ENCODE measurements at places on chromosomes 11 and 22.

DNA sequence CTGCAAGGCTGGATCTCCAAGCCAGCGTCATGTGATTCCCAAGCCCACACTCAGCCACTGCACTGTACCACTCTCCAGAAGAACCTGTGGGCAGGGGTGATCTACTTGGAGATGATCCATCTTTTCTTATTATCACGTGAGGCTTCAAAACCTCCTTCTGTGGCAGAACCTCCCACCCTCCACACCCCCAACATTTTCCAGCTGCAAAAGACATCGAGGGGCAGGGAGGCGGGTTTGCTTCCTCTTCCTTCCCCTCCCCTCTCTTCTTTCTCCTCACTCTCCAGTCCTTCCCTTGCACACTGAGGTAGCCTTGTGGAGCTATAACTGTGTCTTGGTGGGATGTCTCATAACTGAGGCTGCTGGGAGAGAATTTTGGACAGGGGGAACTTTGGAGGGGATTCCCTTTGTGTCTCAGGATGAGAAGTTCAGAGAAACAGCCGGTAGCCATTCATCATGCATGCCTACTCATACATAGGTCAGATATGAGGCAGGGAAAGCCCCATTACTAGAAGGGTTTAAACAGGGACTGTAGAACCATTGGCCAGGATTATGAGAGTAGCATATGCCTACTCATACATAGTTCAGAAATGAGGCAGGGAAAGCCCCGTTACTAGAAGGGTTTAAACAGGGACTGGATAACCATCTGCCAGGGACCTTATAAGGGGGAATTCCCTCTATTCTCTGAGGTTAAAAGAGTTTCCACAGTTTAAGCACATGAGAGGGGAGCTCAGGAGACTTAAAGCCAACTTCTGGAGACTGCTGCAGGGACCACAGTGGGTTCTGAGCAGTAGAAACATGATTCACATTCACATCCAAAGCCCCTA lies 420.7 kb upstream of the CADM1 start:
- no peak for DNase-seq

GRCh38 chr11:67364169-67364568 lies 9.2 kb downstream of the CLCF1 start:
- DNase-seq: no peak

DNA sequence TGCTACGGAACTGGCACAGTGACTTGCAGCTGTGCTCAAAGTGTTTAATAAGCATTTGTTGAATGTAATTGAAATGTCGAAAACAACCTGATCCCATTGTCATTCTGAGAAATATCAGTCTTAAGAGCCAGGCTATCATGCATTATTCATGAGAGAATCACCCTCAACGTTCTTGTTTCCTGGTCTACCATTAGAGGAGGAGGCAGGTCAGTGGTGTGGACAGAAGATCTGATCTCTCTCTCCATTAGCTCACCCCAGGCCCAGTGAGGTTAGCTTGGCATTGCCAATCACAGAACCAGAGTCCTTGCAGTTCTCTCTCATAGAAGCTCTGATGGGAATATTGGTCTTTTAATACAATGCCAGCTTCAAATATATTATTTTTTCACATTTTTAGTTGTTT lies 121.1 kb upstream of the SPON1 start:
- no peak for DNase-seq

DNA sequence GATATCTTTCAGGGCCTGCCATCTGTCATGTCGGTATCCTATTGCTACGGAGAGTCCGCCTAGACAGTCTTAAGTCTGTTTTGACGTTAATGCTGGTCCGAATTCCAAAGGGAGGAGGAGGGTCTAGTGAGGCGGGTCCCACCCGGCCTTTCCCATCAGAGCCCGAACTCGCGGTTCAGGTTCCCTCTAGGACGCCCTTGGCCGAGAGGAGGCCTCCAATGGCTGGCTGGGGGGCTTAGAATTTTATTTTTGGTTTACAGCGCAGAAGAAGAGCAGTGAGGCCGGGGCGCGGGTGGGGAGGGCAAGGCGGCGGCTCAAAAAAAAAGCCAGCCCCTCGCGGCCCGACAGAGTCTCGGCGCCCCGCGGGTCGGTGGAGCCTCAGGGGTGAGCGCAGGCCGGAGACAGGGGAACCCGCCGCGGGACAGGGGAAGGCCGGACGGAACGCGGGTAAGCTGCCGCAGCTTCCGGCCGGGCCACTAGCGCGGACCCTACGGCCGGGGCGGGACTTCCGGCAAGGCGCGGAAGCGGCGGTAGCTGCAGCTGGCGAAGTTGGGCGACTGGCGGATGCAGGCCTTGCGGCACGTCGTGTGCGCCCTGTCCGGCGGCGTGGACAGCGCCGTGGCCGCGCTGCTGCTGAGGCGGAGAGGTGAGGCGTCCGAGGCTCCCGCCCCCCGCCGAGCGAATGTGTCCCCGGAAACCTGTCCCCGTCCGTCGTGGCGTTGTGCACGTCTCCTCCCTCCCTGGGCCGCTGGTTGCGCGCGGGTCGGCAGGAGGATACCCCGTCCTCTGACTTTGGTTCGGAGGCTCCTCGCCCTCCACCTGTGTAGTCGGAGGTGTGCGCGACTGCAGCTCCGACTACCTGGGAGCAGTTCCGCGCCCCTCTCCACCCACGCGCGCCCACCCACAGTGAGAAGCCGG lies at the start of gene TRMU:
Gene TRMU (plus strand): TSS at position 514 of the 918 bp plus-strand sequence. CDS start 51 bp downstream, at position 565.
- DNase-seq: peak; percentile 89

- peak; percentile 18 for DNase-seq
Measured at GRCh38 chr11:119676461-119677020, 52.5 kb downstream of the NECTIN1 start.

DNA sequence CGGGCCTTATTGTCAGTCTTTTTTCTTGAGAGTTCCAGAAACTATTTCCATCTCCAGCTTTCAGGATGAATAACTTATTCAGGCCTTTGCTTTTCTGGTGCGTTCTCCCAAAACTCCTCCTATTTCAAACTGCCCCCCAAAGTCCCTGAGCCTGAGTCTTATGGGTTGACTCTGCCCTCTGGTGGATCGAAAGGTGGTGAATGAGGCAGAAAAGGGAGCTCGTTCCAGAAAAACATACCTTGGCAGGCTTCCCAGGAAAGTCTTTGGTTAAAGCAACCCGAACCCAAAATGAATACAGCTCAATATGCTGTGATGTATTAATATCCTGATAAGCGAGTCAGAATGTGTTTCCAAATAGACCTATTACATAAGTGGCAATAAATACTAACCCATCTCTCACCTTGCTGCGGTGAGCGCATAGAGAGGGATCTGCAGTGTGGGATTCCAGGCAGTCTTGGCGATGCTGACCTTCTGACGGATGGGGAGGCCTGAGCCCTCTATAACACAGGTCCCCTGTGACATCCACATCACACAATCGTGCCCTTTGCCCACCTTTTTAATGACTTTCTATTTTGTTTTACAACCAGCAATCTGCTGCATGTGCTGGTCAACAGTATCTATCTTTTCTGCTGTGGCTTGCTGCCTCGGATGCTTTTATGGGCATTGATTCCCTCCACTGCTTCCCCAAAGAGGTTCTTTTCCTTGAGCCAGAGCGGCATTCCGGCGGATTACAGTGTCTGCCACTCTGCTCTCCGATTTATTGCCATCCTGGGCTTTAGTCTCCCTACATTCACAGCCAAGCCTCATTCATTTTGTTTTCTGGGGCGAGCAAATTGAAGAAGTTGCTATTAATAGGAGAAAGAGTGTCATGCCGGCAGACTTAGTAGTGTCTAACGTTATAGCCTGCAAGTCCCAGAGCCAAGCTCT lies 756.8 kb downstream of the NTM start:
- peak; percentile 90 for DNase-seq

- peak; percentile 40 for DNase-seq
Measured at GRCh38 chr11:125272092-125272491, 107.5 kb downstream of the PKNOX2 start.

DNA sequence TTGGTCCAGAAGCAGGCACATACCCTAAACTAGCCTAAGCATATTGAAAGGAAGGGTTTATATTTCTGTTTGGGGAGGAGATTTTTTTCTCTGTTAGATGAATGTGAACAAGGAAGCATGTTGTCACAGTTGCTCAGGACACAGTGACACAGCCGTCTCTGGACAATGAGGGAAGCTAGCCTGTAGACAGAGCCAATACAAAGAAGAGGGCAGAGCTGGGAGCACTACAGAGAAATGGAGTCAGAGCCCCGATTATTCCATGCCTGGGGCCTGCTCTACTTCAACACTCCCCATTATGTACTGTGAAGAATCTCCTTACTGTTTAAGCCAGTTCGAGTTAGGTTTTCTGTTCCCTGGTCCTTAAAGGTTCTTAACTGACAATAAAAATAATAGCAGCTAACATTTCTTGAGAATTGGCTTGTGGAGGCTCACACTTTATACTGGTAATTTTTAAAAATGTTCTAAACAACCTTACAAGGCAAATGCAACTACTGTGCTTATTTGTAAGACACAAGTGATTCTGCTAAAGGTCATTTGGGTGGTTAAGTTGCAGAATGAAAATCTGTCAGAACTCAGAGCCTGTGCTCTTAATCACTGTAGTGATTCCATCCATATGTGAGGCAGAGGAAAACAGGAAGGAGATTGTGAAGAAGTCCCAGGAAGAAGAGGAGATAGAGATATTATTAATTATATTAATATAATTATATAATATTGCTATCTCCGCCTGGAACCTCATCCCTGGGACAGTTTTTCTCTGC lies 58.8 kb upstream of the RRAS2 start:
- peak; percentile 84 for DNase-seq

DNA sequence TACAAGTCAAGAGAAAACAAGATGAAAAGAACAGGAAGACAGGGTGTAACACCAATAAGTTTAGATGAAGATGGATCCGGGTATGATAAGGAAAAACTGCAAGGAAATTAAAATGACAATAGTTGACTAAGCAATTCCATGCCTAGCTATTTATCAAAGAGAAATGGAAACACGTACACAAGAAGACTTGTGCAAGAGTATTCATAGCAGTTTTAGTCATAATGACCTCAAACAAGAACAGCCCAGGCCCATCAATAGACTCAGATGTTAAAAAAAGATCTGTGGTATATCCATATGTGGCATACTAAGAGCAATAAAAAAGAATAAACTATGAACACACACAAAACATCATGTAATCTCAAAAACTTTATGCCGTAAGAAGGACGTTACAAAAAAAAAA lies 33.2 kb downstream of the SLC5A12 start:
- DNase-seq: no peak

- peak; percentile 92 for DNase-seq
Measured at GRCh38 chr11:128299132-128299726, 288.1 kb downstream of the ETS1 start.

- DNase-seq: peak; percentile 45
Measured at GRCh38 chr11:11028017-11028692, 170.3 kb upstream of the ZBED5 start.

DNA sequence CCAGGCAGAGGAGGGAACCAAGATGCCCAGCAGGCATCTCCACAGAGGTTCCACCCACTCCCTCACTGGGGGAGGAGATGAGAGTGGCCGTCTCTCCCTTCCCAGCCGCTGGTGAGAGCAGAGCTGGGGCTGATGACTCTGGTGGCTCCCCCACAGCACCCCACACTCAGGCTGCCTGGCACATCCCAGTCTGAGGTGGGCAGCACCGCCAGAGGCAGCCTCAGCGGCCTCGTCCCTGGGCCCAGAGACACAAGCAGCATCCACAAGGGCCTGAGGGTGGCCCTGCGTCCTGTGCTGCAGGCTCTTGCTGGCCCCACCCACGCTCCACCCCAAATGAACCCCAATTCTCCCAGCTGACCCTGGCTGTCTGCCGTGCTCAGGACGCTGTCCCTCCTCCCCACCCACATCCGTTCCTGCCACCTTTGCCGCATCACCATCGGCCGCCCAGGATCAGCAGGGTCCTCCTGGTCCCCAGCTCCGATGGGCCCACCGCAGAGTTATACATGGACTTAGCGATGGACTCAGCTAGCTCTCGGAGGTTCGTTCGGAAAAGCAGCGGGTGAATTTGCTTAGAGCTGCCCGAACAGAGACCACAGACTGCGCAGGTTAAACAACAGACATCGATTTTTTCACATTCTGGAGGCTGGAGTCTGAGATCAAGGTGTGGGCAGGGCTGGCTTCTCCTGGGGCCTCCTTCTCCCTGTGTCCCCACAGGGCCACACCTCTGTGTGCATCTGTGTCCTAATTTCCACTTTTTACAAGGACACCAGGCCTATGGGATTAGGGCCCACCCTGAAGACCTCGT lies 20.2 kb upstream of the CTSD start:
- DNase-seq: no peak

DNA sequence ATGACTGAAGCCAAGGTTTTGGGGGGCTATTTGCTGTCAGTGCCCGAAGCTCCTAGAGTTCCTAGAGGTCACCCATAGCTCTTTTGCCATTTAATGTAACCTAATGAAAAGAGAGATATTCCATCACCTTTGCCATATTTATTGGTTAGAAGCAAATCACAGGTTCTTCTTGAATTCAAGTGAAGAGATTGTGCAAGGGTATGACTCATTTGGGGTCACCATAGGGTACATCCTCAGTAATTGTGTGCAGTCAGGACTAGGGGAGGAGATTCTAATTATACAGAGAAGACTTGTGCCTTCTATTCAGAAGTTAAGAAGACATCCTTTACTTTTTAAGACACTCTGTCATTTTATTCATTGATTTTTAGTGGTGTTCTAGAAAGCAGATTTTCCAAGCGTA lies 6.9 kb upstream of the PRAME start:
- DNase-seq: no peak

- DNase-seq: peak; percentile 47
Measured at GRCh38 chr22:21641417-21641788, 699 bp upstream of the SDF2L1 start.

GRCh38 chr11:1123970-1124369 lies 33.8 kb upstream of the MUC5AC start:
- DNase-seq: no peak

DNA sequence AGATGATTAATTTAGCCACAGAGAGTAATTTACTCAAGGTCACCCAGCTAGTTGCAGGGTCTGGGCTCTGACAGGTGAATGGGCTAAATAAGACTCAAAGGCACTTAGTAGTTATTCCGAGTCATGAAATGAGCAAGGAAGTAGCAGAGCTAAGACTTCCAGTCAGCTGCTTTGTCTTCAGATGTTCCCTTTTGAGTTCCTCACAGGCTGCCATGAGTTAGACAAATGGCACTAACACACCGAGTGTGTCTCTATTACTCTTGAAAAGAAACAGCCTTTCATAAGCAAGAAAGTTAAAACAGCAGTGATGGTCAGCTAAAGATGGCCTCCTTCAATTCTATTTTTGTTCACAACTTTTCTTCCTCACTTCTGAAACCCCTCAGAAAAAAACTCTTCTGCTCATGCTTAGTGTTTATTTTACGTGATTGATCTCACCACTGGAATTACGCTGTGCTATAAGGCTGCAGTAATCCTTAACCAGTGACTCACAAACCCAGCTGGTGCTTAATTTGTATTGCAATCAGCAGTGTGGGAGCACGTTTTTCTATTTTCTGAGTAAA lies 389.1 kb downstream of the AASDHPPT start:
- DNase-seq: peak; percentile 78

All from AG10803 (cell line).